ENCODE measurements at places on chromosomes 7 and 10.
A peak's percentile ranks its signal among the peaks of the same experiment; 100 is the strongest.

- DNase-seq: no peak
Measured at GRCh38 chr7:69365651-69366192, 232.6 kb upstream of the AUTS2 start.

DNA sequence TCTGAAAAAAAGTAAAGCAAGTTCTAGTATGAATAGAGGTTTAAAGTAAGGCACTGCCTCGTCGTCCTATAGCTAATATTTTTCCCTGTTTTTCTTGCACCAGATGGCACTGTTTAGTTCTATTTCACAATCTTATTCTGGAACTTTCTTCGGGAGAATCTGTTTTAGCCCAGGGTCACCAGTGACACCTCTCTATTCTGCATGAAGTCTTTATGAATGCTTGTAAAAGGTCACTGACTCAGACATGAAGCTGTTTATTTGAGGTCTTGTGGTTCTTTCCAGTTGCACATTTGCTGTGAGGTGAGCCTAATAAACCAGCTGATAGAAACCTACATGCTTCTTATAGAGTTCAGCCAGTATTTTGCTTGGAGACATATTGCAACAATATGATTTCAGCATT lies 444.3 kb downstream of the AUTS2 start:
- DNase-seq: no peak

GRCh38 chr7:6096581-6096980 lies 65.4 kb downstream of the ANKRD61 start:
- no peak for DNase-seq

- DNase-seq: no peak
Measured at GRCh38 chr7:20578257-20578771, 37.2 kb upstream of the ABCB5 start.

GRCh38 chr7:149615690-149616270 lies 118.2 kb upstream of the ZNF746 start:
- no peak for DNase-seq

- no peak for DNase-seq
Measured at GRCh38 chr7:28774261-28774988, 183.7 kb downstream of the TRIL start.

- no peak for DNase-seq
Measured at GRCh38 chr10:72056113-72056512, 32.2 kb downstream of the SPOCK2 start.

GRCh38 chr7:2416650-2417049 lies 13.2 kb downstream of the CHST12 start:
- no peak for DNase-seq

DNA sequence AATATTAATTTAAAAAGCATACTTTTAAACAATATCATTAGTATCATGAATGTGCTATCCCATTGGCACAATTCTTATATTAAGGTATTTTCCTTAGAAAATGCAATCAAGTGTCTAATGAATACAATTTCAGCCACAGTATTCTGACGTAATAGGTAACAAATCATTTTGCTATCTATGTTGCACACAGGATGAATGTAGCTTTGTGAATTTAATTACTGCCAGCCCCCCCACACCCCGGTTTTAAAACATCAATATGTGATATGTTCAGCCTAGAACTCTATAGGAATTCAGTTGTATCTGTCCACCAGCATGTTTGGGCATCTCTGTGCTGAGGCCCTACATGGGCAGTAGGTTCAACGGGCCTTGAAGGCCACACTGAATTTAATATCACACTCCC lies 274.6 kb downstream of the PLXDC2 start:
- DNase-seq: no peak

- DNase-seq: peak; percentile 88
Measured at GRCh38 chr10:11225935-11226334, 208.3 kb downstream of the CELF2 start.
